ENCODE measurements at places on chromosomes 7 and 10. TPM values are rescaled to one million over a fixed set of nuclear protein-coding genes. Genes with fewer than 3 reads are reported as not detected.

- no peak for DNase-seq
Observed at GRCh38 chr7:49487830-49488140, 285.7 kb upstream of the VWC2 start.

GRCh38 chr10:33015761-33016547, 57.9 kb upstream of the ITGB1 start:
- peak; percentile 54 for DNase-seq

GSTO2 gene
- total RNA-seq = 0.89 TPM

ADGRA1 gene
- 0.80 TPM for total RNA-seq

NUTM2D gene
- 5.7 TPM for total RNA-seq
